WTC11 (cell line): ENCODE measurements at places on chromosomes 16 and 17. TPM values are rescaled to one million over a fixed set of nuclear protein-coding genes. Genes with fewer than 3 reads are reported as not detected.

The HYDIN gene
- total RNA-seq: 2.6 to 3.3 TPM (median 3.0 TPM) in 3 replicates

The BIRC5 gene
- 115 to 117 TPM (median 117 TPM) in 3 replicates for total RNA-seq

The ITGAX gene
- total RNA-seq: 0.25 to 0.33 TPM (median 0.32 TPM) in 3 replicates

The TOX3 gene
- total RNA-seq: 17.6 to 20.2 TPM (median 19.3 TPM) in 3 replicates

The PITPNM3 gene
- 2.1 to 2.8 TPM (median 2.3 TPM) in 3 replicates for total RNA-seq

The FLOT2 gene
- total RNA-seq: 139 to 153 TPM (median 144 TPM) in 3 replicates

The KRTAP9-8 gene
- not detected in 3 replicates for total RNA-seq

The RGS9 gene
- total RNA-seq: 11.3 to 17.8 TPM (median 13.3 TPM) in 3 replicates

The CNTNAP4 gene
- not detected in 3 replicates for total RNA-seq

The TOP2A gene
- 273 to 307 TPM (median 292 TPM) in 3 replicates for total RNA-seq

The FAM83G gene
- total RNA-seq: 26.6 to 31.4 TPM (median 27.7 TPM) in 3 replicates

The PYY gene
- 0.72 to 1.1 TPM (median 0.94 TPM) in 3 replicates for total RNA-seq
